Ovary (tissue), 10 donors: ENCODE measurements at places on chromosomes 11 and 22.

DNA sequence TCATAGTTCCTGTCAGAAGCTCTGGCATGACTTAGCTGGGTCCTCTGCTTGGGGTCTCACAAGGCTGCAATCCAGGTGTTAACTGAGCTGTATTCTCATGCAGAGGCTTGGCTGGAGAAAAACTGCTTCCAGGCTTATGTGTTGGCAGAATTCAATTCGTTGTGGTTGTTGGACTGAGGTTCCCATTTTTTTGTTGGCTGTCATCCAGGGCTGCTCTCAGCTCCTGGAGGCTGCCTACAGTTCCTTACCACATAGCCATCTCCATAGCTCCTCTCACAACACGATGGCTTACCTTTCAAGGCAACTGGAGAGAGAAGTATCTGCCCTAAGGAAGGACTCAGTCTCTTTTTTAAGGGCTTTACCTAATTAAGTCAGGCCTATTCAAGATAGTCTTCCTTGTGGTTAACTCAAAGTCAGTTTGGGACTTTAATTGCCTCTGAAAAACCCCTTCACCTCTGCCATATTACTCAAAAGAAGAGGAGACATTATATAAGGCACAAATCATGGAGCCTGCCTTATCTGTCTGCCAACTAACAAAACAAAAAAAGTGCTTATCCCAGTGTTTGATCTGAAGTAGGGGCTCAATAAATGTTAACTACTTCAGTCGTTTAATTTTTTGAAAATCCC is 35.2 kb downstream of the OR2AG2 start:
- no peak for DNase-seq

DNA sequence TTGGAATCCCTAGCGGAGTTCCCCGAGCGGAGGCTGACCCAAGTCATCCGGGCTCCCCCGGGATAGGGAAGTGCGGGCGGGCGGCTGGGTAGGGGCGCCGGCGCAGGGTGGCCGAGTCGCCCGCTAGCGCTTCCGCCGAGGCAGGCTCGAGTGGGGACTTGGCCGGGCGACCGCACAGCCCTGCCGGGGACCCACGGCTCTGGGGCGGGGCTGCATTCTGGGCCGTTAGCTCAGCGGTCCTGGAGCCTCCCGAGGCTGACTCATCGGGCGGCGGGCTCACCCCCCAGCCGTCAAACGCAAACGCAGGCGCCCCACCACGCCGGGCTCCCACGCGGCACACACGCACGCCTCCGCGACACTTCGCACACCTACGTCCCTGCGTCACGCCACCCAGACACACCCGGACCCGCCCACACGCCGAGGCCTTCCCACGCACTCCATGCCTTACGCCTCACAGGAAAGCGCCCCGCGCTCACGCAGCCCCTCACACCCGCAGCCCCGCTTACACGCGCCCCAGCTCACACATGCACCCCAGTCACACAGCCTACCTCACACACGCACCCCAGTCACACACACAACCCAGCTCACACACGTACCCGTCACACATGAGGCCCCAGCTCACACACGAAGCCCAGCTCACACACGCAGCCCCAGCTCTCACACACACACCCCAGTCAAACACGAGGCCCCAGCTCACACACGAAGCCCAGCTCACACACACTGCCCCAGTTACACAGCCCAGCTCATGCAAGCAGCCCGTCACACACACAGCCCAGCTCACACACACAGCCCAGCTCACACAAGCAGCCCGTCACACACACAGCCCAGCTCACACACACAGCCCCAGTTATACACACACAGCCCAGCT is 1.2 kb downstream of the PHLDB1 start:
- peak; percentile 90 for DNase-seq

DNA sequence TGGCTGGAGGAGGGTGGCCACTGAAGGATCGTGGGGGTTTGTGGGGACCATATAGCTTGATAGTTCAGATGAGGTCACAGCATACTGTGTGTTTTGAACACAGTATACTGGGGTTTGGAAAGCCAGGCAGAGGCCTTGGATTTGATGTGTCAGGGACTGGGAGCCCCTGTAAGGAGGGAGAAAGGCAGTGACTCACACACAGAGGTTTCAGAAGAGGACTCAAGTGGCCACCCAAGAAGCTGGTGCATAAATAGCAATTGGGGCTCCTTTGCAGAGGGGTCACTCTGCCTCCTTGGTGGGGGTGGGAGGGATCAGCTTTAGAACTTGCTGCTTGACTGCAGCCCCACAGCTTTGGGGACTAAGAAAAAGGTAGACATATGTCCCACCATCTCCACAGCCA is 39.3 kb downstream of the SLC5A1 start:
- no peak for DNase-seq

- no peak for DNase-seq
Measured at GRCh38 chr22:49693416-49693815, 134.3 kb downstream of the BRD1 start.

DNA sequence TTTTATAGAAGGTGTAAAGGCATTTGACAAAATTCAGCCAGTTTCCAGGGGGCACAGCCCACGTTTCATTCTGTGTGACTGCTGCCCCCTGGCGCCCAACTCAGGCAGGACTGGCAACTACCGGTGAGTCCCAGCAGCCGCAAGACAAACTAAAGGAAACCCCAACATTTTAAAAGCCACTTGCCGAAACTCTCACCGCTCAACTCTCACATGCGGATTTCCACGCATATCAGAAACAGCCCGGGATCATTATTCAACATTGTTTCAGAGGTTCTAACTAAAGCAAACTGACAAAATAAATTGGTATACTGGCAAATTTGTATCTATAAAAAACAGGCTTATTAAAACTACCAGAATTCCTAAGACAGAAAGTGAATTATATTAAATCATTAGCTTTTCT is 48.2 kb downstream of the MORC2 start:
- DNase-seq: peak; percentile 86

DNA sequence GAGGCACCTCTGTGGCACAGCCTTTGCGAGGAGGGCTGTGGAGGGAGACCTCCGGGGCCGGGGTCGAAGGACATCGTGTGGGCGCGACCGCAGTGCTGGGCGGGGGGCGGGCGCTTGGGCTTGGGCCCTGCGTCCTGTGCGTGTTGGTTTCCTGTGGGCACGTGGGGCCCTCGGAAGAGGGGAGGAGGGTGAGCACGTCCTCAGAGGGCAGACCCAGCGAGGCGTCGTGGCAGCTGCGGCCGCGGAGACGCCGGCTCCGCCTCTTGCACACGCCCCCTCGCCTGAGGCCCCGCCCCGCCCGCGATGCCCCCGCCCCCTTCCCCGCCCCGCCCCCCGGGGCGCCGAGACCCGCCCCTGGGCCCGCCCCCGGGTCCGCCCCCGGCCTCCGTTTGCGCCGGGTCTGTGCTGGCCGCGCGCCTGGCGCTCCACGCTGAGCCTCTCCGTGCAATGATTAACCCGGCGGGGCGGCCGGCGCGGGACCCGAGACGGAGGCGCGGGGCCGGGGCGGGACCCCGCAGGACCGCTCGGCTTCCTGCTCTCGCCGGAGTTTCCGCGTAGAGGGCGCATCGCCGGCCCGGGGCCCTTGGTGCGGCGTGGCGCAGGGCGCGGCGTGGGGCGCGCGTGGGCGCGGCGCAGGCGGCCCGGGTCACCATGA is at the start of gene PRR5:
TSS of gene PRR5 (plus strand) at position 381 of the 655 bp plus-strand sequence. CDS start at position 652, 271 bp downstream.
- peak; percentile 86 for DNase-seq

DNA sequence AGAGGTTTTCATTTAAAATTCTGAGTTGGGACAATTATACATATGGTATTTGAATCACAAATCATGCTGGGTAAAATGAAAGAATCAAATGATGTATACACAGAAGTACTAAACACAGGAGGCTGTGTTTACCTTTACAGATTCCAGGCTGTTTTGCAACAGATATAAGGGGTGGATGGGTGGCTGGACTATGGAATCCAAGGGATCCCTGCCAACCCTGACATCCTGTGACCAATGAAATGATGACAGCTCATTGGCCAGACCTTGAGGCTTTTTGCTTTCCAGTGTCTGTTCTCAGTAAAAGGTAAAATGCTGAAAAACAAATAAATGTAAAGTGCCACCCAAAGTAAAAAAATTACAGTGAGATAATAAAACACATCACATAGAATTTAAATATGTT is 3.3 kb upstream of the DDI1 start:
- DNase-seq: no peak

DNA sequence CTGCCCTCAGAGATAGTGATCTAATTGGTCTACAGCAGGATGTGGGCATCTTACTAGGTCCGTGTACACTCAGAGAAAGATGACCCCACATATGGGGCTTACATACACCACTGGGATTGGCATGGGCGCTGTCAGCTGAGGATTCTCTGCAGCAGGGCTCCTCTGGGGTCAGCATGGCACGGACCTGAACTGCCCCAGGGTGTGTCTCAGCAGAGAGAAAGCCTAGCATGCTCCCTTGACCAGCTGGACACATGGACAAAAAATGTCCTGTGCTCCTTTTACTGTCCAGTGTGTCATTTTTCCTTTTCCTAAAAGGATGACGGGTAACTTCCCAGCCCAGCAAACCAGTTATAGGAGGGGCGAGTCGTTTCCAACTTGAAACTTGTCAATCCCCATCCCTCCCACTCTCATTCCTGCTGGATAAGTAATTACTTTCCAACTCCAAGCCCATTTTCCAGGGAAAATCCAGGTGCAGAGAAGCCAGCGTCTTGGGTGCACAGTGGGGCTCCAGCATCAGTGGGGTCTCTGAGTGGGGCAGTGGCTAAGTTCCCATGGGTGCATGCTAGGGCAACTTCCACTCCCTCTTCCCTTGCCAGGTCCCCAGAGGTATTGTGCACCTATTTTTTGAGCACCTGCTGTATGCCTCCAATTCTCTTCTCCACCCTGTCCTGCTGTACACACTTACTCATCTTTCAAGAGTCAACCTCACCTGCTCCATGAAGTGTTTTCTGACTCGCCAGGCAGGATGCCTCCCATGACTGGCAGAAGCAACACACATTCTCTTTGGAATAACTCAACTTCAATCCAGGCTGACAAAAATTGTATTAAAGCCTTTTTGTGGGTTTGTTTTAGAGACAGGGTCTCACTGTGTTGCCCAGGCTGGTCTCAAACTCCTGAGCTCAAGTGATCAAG is 5.0 kb downstream of the VSTM5 start:
- no peak for DNase-seq

- no peak for DNase-seq
Measured at GRCh38 chr11:111359223-111360149, 19.6 kb downstream of the POU2AF1 start.

DNA sequence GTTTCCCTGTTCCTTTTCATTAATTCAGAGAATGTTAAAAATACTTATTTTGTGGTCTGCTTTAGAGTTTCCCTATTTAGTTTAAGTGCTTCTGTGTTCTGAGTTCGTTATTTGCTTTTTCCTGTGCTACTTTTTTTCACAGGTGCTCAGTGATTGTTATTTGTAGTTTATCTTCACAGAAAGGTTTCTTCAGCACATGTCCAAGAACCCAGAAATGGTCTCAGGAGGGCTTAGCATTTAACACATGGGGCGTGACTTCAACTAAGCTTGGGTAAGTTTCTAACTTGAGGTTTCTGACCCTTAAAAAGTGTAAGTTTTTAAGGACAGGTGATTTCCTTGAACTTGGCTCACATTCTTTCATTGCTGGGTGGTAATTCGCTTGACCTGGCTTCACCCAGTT is 157.3 kb downstream of the AASDHPPT start:
- no peak for DNase-seq

DNA sequence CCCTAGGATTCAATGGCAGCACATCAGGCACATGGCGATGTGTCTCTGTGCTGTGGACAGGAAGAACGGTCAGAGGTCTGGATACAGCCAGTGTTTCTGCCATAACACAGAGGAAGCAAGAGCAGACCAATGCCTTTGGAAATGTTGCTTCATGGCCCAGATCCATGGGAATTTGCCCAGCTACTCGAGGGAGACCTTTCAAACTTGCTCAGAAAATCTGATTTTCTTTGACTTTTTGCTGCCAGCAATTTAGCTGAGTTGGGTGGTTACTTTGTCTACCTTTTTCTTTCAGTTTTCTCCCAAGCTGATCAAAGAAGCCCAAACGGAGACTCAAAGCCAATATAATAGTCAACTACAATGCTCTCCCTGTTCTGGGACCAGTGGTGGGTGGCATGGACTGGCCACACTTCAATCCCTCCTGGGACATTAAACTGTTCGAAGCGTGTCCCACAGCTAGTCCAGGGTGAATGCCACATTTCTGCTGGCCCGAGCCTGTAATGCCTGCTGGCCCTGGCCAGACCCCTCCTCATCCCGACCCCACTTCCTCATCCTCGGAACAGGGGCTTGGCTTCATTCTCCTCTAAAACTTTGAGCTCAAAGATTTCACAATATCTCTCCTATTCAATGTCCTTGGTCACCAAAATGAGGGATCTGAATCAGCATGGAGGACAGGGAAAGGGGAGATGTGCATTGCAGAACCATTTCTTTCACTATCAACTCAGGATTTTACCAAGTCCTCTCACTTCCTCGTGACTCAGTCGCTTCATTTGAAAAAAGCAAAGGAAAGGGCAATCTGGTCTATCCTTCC is 93.3 kb downstream of the ABTB2 start:
- DNase-seq: no peak

- DNase-seq: no peak
Measured at GRCh38 chr22:47036936-47037485, 274.6 kb downstream of the TBC1D22A start.

- no peak for DNase-seq
Measured at GRCh38 chr11:3368199-3368598, 10.7 kb downstream of the ZNF195 start.

GRCh38 chr11:125517116-125517770 is 21.2 kb upstream of the FEZ1 start:
- peak; percentile 44 for DNase-seq

DNA sequence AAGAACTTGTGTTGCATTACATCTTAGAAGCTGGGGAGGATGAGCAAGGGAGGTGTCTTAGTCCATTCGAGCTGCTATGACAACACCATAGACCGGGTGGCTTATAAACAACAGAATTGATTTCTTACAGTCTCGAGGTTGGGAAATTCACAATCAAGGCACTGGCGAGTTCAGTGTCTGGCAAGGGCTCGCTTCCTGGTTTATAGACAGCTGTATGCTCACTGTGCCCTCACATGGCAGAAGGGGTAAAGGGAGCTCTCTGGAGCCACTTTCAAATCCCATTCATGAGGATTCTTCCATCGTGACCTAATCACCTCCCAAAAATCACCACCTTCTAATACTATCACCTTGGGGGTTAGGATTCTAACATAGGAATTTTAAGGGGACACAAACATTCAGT is 150.0 kb upstream of the NECTIN1 start:
- DNase-seq: no peak

GRCh38 chr11:44568658-44569473 is 3.4 kb downstream of the CD82 start:
- DNase-seq: peak; percentile 62

DNA sequence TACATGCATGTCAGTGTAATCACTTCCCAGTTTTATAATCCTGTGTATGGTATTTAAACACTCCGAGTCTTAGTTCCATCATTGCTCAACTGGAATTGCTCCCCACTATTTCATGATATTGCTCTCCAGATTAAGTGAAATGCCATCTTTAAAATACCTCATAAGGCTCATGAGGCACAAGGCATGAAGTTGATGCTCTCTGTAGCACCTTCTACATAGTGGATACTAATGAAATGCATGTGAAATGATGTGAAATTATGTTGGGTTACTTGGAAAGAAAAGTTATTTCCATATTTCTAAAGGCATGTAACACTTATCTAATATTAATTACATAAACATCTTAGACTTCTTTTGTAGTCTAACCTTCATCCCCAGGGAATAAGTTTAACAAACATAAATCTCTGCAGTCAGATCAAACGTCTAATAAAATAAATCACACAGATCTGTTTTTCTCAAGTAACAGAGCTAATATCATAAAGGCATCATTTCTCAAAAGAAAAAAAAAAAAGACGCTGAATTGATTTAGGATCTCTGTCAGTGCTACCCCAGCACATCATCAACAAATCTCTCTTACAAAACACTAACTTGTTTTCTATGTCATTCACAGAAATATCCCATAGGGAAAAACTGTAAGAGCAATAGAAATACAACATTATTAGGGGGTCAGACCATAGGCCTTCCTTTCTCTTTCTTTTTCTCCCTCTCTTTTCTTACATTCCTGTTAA is 736.0 kb upstream of the LRRC4C start:
- no peak for DNase-seq
